ENCODE measurements at places on chromosomes 4 and X.
A peak's percentile ranks its signal among the peaks of the same experiment; 100 is the strongest.

GRCh38 chrX:148854306-148854705 is 353.9 kb downstream of the AFF2 start:
- no peak for DNase-seq

- no peak for DNase-seq
Measured at GRCh38 chr4:38856046-38856445, 571 bp downstream of the TLR6 start.

DNA sequence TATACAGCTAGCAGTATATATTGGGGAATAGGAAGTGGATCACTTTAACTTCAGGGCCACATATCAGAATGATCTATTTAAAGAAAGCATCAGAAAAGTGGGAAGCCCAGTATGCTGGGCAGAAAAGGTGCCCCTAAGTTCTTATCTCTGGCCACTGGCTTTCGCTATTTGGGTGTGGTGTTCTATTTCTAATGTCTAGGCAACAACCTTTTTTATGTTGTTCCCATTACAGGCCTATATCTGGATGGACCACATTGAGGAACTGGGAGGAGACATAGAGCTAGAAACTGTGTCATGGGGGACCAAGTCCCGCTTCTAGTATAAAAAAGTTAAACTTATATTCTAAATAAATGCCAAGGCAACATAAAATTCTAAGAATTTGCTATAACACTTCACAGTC is 935.6 kb downstream of the PDHA2 start:
- DNase-seq: no peak

DNA sequence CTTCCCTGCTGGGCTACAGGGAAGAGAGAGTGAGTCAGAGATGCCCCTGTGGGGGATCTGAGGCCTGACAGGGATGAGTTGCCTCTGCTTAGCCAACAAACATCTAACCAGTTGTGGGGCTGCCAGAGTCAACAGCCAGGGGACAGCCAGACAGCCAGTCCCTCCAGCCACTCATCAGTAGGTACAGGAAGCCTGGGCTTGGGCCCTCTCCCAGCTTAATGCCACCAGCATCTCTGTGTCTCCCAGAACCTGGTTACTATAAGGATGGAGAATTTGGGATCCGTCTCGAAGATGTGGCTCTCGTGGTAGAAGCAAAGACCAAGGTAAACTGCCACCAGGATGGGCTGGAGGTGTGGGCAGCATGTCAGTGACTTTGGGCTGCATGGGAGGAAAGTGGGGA is 17.3 kb upstream of the SASH3 start:
- DNase-seq: no peak

DNA sequence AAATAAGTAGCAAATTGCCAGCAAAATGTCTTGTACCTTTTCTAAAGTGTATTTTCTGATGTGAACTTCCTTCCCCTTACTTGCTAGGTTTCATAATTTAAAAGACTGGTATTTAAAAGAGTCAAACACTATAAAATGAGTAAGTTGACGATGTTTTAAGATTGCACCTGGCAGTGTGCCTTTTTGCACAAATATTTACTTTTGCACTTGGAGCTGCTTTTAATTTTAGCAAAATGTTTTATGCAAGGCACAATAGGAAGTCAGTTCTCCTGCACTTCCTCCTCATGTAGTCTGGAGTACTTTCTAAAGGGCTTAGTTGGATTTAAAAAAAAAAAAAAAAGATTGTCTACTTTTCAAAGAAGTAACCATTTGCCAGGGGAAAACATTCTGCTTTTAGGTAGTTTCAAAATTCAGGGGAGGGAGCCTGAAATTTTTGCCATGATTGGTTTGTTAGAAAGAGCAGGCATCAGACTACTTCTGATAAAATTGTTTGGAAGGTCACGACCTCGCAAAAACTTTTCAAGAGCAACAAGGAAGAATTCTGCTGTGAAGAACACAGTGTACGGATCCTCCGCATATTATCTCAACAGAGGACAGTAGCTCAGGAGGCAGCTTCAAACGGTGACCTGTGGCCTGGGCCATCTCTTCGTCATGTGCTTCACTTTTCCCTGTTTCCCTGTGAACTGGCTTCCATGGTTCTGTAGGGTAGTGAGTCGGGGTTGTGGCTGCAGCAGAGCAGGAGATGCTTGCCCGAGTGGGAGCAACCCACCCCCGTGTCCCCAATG is 66.1 kb downstream of the CDS1 start:
- peak; percentile 38 for DNase-seq

- DNase-seq: no peak
Measured at GRCh38 chr4:130636486-130636885, 1540.5 kb downstream of the C4orf33 start.

GRCh38 chr4:40182954-40183353 is 13.9 kb upstream of the RHOH start:
- no peak for DNase-seq

DNA sequence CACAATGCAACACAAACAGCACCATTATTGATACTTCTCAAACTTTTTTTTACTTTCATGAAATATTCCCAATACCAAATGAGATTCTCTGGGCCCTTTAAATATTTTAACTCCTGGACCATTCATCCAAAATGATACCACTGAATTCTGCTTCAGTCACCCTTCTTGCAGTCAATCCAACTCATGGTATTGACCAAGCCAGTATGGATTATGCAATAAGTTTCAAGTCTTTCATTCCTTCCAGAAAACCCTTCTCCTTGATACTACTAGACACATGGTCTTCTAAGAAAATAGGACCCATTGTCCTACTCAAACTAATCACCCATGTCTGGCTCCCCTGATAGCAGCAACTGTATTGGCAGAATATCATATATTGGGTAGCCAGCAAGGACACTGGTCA is 23.0 kb downstream of the ZNF721 start:
- no peak for DNase-seq

GRCh38 chrX:318739-319578 is at the start of gene GTPBP6:
GTPBP6 (minus strand) TSS chrX:318796; CDS start chrX:318787, 9 bp downstream.
- peak; percentile 100 for DNase-seq
